ENCODE measurements at places on chromosomes 11 and 22.

- peak; percentile 19 for DNase-seq
Measured at GRCh38 chr11:70397336-70397982, 870 bp upstream of the CTTN start.

- DNase-seq = no peak
Measured at GRCh38 chr22:43315687-43316217, 27.4 kb downstream of the SCUBE1 start.

GRCh38 chr22:35681454-35682052 is 33.3 kb downstream of the APOL6 start:
- no peak for DNase-seq

DNA sequence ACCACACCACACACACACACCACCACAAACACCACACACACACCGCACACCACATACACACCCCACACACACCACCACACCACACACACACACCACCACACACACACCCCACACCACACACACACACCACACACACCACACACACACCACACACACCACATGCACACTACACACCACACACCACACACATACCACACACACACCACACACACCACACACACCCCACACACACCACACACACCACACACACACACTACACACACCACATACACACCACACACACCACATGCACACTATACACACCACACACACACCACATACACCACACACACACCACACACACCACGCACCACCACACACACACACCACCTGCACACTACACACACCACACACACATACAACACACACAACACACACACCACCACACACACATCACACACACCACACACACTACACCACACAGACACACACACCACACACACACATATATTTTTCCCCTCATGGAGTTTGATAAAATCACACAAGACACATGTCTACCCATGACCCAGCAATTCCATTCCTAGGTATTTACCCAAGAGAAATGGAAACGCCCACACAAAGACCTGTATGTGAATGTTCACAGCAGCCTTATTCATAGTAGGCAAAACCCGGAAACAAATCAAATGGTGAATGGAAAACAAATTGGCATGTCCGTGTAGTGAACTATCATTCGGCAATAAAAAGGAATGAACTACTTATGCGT is 14.3 kb downstream of the CD5 start:
- DNase-seq = no peak

DNA sequence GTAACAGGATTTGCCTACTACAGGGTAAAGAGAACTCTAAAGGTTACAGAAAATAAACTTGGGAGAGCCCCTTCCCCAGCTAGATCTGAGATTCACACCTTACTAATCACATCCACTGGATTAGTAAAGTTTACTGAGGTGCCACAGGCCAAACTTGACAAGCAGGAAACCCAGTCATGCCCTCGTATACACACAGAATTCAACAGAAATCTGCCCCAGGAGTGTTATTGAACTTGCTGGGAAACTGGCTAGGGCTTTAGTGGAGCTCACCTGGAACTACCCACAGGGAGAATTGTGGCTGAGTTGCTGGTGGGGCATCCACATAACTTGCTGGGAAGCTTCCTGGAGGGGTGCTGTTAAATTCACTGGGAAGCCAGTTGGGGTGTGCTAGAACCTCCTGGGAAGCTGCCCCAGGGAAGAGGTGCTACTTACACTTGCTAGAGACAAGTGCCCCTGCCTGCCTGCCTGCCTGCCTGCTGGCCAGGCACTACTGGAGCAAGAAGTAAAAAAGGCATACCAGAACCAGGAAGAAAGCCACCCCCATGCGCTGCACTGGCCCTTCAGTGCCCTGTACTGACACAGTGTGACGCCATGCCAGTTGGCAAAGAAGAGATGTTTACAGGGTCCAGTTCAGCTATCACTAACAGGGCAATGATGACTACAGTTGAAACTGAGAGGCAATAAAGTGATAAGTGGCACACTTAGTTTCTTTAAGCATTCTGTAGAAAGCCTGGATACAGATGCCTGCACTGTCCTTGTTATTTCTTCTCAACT is 106.5 kb downstream of the ALX4 start:
- DNase-seq = no peak

GRCh38 chr11:97607291-97608000 is 1217.6 kb downstream of the JRKL start:
- DNase-seq = no peak

- DNase-seq = peak; percentile 75
Measured at GRCh38 chr11:68383976-68384501, 71.6 kb downstream of the LRP5 start.

DNA sequence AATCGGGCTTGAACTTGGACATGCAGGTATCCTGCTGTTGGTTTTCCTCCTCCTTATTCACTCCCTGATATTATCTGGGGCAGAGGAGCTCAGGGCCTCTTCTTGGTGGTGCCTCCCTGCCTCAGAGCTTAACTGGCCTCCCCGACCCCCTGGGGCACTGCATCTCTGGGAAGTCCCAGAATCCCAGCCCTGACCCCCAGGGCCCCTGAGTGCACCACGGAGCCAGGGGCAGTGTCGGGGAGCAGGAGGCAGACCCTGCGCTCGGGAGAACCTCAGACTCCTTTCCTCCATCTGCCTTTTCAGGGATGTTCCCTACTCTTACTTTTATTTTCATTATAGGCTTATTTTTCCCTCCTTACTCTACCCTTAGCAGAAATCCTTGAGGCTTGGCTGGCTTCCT is 537.0 kb downstream of the BRD1 start:
- DNase-seq = no peak

DNA sequence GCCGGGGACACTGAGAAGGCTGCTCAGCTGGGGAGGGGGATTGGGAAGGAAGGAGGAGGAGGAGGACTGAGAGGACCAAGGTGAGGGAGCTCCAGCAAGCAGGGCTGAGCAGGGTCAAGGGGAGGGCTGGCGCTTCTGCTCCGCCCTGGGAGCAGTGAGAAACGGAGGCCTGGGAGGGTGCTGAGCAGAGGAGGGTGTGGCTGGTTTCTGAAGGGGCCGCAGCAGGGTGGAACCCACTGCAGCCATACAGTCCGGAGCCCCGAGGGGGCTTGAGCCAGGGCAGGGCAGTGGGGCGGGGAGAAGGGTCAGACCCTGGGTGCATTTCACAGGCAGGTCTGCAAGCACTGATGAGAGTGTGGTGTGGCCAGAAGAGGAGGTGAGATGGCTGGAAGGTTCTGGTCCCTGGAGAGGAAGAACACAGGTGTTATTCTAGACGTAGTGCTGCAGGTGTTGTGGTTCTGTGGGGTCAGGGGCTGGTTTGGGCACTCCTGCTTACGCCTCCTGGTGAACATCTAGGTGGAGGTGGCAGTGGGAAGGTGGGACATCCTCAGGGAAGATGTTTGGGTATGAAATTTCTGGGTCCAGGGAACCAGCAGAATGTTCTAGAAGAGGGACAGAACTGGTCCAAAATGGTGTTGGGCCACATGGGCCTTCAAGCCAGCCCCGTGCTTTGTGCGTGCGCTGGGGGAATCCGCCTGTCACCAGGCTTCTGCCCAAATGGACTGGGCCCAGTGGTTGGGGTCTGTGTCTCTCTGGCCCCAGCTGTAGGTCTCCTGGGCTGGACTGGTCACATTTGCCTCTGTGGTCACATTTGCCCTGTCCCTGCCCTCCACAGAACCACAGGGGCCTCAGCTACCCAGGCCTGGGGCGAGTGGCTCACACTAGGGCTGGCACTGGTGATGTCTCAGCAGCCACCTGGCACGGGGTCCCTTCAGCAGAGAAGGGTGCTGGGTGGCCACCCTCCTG is 714.7 kb downstream of the BRD1 start:
- DNase-seq = no peak

- DNase-seq = no peak
Measured at GRCh38 chr22:23509571-23510302, 70.4 kb downstream of the IGLL1 start.

GRCh38 chr11:34909415-34909814 is 6.8 kb downstream of the APIP start:
- DNase-seq = no peak

DNA sequence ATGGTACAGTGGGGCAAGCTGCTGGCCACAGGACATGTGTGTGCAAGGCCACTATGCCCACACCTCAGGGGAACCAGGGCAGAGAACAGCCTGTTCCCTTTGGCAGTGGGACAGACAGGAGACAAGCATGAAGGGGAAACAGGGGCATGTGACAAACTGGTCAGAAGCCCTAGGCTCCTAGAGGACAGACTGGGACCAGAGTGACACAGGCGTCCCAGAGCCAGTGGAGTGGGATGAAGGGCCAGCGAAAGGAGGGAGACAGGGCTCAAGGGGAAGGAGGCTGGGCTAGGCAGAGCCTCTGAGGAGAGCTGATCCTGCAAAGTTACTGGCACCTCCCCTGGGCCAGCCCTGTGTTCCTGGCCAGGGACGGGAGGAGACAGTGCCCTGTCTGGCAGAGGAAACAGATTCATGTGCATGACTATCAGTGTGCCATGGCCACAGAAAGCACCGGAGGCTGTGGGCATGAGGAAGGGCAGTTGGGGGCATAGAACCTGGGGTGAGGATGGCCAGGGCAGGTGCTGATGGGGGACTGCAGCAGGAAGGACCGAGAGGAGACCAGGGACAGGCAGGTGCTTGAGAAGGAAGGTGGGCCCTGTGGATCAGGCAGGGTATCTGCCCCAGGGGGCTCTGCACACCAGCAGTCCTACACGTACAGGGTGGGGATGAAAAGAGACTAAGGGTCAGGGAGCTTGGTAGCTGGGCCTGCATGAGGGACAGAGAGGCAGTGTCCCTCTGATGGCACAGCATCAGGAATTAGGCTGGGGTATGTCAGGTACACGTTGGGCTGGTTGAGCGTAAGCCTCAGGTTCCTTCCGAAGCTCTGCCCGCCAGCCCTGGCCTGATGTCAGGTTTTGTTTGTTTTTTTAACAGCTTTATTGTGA is 9.8 kb downstream of the DERL3 start:
- DNase-seq = no peak

GRCh38 chr11:73431396-73431795 is 55.2 kb downstream of the RELT start:
- DNase-seq = no peak

- peak; percentile 40 for DNase-seq
Measured at GRCh38 chr11:22130462-22131053, 62.3 kb upstream of the ANO5 start.

- DNase-seq = no peak
Measured at GRCh38 chr11:133663135-133663985, 131.1 kb upstream of the OPCML start.

DNA sequence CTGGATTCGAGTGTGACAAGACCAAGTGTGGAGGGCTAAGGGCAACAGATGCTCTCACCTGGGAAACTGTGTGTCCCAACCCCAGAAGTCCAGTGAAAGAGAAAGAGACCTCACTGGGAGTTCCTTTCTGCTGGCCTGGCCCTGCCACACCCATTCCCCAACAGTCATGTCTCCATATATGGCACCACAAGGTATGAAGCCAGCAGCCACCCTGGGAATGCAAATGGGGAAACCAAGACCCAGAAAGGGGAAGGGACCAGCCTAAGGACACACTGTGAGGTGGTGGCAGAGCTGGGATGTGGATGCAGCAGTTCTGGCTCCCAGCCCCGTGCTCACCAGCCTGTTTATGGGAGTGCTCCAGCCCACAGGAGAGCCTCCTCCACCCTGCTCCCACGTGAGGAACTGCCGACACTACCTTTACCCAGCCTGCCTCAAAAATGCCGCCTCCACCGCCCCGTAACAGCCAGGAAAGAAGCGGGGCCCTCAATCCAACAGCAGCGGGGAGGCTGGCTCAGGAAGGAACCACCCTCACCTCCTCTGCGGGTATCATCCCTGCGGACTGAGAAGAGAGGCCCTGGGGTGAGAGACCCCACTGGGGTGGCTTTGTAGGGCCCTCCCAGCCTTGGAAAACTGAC is 12.6 kb downstream of the LMO1 start:
- DNase-seq = no peak

DNA sequence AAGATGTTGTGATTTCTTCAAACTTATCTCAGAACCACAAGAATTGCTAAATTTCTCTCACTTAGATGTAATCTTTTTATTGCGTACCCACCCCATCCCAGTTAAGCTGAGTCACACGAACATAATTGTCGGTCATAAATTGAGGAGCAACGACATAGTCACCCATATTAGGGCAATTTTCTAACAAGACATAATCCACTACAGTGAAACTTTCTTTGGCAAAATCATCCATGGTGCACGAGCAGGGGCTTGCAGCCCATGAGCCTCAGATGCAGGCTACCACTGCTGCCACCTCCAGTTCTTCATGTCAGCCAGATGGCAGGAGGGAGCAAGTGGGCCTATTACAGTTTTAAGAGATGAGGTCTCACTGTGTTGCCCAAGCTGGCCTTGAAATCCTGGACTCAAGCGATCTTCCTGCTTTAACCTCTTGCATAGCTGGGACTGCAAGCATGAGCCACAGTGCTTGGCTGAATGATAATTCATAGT is 70.3 kb upstream of the GRK2 start:
- DNase-seq = peak; percentile 50

GRCh38 chr11:5277807-5278382 is 8.2 kb upstream of the HBE1 start:
- DNase-seq = no peak

DNA sequence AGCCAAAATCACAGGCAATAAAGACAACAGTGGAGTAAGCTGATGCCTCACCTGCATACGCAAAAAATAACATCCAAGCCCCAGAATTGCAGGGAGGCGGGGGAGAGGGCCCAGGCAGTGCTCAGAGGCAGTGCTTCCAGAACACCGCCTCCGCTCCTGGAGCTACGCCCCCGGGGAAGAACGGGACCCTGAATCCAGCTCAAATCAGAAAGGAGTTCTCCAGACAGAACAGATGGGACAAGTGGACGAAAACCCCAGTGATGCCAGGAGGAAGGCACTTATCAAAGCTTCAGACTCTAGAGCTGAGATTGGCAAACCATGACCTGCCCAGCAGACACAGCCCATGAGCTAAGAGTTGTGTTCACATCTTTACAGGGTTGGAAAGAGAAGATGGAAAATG is 683.9 kb downstream of the TBC1D22A start:
- DNase-seq = no peak

DNA sequence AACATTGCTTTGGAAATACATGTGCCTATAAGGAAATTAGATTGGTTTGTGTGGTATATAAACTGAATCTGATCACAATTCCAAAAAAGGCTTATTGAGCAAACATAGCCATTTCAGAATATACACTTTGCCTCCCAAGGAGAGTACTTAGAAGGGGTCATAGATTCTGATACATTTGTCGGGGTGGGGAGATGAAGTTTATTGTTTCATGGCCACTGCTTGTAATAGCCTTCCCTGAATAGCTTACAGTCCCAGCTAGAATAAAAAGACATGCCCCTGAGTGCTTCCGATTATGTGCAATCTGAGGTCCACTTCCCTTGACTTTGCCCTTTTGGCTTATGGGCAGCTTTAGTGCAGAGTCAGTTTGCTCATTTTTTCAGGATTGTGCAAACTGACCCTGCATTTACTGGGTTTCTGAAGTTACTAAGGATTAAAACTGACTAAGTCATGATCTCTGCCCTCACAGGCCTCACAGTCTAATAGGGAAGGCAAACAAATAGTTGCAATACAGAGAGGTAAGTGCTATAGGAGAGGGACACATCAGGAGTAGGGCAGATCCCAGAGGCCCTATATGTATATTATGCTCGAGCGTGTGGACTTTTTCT is 184.2 kb downstream of the BLID start:
- DNase-seq = peak; percentile 31
